ENCODE measurements at places on chromosomes 4 and X.

GRCh38 chrX:52263417-52263816 lies 78.7 kb downstream of the MAGED4 start:
- DNase-seq, result no peak

DNA sequence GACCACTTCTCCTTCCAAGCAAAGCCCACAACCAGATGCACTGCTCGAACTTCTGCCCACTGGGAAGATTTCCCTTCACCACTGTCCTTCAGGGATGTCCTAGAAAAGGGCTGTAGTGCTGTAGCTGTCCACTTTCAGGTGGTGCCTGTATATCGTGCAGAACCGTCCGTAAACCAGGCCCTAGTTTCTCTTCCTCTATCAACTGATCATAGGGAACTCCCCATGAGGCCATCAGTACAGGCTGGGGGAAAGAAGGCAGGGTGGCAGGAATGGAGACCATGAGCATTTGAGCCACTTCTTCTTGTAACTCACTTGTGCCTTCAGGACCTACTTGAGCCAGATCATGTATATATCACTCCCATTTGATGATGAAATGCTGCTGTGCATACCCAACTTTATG lies 57.3 kb upstream of the FAM9B start:
- DNase-seq, result no peak

DNA sequence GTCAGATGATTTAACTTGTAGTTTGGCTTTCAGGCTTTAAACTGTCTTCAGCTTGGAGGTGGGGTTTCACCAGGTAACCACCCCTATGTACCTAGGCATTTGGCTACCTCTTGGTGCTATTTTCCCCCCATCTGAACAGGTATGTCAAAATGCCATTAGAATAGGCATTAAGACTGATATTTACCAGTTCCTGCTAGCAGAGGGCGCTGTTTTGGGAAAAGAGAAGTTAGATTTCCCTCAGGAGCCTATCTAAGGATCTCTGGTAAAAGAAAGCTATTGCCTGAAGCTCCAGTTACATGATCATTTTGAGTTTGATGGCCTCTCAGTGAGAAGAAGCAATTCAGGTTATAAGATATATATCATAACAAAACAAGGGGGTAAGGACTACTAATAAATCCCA lies 879.1 kb downstream of the SH3BGRL start:
- DNase-seq, result no peak

- DNase-seq, result no peak
These were observed 1.8 kb downstream of the UBQLN2 start for GRCh38 chrX:56564921-56565840.

DNA sequence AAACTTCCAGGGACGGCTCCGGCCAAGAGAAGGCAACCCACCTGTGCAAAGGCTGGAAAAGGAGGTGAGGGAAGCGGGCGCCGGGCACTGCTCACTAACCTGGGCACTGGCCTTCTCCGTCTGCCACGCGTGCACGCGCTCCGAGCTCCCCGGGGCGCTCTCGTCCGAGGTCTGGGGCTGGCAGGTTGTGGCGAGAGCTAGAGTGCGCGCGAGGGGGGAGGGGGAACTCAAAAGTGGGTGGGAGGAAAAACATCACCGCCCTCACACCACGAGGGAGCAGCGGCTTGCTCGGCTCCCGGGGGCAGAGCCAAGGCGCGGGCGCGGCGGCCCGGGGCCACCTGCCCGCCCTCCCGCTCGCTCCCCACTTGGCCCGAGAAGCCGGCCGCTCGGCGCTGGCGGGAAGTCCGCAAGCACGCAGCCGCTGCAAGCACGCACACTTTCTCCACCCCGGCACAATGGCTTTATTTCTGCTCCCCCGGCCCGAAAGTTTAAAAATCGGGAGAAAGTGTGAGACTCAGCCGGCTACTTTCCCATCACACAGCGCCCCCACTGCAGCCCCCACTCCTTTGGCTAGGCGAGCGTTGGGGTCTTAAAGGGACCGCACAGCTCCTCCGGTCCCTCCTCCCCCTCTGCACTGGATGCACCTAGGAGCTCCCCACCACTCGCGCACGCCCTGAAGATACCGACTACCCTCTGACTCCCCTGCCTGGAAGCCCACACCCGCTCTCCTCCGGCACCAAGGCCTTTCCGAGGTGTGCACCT lies at the start of gene CHRDL1:
Gene CHRDL1 (minus strand): TSS at position 173 of the 762 bp plus-strand sequence. CDS start 3,636 bp downstream, outside the sequence.
- DNase-seq, result peak; percentile 8

DNA sequence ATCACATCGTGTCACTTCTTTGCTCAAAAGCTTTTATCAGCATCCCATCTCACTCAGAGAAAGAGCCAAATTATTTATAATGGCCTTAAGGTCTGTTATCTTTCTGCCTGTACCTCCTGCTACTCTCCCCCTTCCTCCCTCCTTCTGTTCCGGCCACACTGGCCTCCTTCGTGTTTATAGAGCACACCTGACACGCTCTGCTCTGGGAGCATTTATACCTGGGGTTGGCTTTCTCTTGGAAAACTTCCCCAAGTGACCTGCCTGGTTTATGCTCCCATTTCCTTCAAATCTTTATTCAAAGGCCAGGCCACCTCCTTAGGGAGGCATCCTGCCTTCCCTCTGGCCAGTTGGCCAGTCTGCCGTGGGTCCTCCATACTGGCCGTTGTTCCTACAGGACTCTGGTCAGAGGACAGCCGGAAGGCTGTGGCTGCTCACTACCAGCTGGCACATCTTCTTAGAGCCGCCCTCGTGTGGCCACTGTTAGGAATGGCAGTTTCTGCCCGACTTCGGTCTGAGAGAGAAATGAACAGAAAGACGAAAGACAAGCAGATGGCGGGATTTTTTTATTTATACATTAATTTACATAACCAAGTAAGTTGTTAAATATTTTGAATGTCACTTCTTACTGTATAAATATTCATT lies 80.2 kb upstream of the CBLL2 start:
- peak; percentile 48 for DNase-seq

GRCh38 chrX:8341814-8342590 lies 122.6 kb upstream of the VCX3B start:
- no peak for DNase-seq

GRCh38 chrX:68461576-68461975 lies 28.3 kb upstream of the OPHN1 start:
- no peak for DNase-seq

- no peak for DNase-seq
These were observed 322.0 kb downstream of the STK32B start for GRCh38 chr4:5373327-5373726.

DNA sequence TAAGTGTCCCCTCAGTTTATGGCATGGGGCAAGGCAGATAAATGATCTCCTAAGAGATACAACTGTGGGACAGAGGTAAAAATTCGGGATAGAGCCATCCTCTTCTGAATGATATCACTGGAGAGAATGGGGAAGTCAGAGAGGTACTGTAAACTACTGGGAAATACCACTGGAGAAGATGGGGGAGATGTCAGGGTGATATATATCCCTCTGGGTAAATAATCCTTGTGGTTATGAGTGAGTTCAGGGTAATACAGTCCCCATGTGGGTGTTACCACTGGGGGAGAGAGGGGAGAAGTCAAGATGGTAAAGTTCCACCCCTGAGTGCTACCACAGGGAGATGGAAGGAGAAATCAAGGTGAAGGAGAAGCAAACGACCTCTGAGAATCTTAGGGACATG lies 63.9 kb upstream of the ZNF81 start:
- no peak for DNase-seq

DNA sequence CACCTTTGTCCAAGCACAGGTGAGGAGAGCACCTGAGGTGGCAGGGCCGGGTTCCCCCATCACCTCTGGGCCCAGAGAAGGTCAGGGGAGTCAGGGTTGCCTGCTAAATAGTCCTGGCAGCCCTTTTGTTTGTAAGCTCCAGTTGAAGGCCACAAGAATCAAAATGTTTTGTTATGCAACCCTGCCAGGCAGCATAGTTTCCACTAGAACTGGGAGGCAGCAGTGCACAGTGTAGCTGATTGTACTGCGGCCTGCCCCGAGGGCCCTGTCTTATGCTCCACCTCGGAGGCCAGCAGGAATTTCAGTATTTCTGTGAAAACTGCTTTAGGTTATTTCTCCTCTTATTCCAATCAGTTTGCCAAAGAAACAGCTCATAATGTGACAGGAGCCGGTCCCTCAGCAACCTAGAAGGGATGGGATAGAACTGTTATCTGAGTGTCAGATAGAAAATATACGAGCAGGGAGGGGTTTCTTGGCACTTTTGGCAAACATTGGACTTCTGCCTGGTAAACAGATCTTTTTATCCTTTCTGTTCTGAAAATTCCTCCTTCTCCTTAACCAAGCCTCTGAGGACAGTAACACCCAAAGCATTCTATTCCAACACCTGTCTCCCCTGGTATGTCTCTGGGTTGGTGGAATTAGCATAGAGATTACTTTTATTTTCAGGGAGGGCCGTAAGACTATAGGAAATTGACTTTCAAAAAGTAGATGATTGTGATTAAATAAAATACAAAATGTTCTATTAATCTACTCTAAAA lies 93.6 kb downstream of the LNX1 start:
- no peak for DNase-seq

DNA sequence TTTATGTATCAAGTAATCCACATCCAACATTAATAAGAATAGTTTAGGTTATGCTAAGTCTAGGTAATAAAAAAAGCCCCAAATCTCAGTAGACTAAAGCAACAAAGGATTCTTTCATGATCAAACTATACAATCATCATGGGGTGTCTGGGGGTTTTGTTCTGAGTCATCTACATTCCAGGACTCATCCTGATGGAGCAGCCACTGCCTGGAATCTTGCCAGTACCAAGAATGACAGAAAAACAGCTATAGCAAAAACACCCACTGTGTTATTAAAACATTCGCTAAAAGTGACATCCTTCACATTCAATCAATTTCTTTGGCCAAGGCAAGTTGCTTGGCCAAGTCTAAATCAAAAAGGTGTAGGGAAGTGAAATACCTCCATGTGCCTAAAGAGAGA lies 3.9 kb upstream of the ARHGEF38 start:
- DNase-seq, result no peak

- DNase-seq, result peak; percentile 35
These were observed at the start of gene HS6ST2 for GRCh38 chrX:132958091-132958703. Gene HS6ST2, minus strand, starts transcription at chrX:132958629.

- DNase-seq, result no peak
These were observed 1.9 kb upstream of the HAUS3 start for GRCh38 chr4:2243681-2244380.

DNA sequence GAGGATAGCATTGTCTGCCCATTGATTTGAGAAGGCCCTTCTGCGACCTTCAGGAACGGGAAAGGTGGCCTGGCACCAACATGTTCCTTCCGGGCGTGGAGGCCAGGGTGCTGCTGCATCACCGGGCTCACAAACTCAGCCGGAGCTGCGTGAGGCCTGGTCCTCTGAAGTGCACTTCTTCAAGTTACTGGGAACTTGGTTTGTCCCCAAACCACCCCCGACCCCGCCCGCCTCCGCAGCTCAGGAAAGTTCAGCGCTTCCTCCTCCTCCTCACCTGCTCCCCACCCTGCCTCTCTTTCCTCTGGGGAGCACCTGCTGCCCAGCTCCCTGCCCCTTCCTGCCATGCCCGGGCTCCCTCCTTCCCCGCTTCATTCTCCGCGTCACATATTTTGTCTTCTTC lies 116.0 kb upstream of the LRPAP1 start:
- DNase-seq, result no peak

- DNase-seq, result no peak
These were observed 25.6 kb upstream of the C4orf17 start for GRCh38 chr4:99485212-99485611.

GRCh38 chrX:350148-350533 lies 31.5 kb upstream of the GTPBP6 start:
- DNase-seq, result no peak

- no peak for DNase-seq
These were observed 33.3 kb upstream of the SLC2A9 start for GRCh38 chr4:10054571-10055041.

GRCh38 chr4:94603170-94603747 lies 151.5 kb downstream of the PDLIM5 start:
- no peak for DNase-seq

GRCh38 chrX:39855748-39856129 lies 242.0 kb downstream of the BCOR start:
- no peak for DNase-seq

DNA sequence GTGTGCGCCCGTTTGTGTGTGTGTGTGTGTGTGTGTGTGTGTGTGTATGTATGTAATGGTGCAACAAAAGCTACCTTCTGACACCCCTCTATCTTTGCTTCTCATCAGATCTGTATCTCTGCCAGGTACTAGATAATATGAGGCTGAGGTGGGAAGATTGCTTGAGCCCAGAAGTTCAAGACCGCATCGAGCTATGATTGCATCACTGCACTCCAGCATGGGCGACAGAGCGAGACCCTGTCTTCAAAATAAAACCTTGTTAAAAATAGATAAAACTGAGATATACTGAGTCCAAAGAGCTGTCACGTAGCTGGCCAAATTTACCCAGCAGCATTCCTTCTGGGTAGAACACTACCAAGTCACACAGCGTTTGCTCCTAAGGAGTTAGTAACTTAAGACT lies 18.4 kb downstream of the NLGN4X start:
- DNase-seq, result no peak

DNA sequence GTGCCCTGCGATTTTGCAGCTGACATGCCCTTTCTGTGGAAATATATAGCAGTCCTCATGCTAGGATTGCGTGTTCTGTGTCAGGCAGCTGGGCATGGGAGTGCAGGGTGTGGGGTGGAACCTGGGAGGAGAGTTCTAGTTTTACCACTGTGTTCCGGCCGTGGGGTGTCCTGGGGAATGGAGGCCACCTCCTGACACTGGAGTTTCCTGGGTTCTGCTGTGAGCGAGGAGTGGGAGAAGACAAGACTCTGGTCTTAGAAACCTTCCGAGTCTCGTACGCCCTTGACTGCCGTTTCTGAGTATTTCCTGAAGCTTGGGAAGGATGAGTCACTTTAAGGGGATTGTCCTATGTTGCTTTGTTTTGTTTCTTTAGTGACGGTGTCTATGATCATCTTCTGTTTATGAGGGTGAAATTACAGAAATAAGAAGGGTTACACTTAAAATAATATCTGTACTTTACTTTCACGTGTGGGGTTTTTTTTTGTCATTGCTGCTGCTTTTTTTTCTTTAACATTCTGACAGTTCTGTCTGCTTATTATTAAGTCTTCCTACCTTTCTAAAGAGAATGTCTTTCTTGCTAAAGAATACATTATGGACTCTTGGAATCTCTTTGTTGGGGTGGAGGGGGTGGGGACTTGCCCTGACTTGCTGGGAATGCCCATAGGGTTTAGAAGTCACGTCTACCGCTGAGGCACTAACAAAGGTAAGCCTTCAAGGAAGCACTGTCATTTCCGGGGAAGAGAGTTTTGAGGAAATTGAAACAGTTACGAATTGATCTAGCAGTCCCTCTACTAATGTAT lies 19.1 kb downstream of the CD99 start:
- DNase-seq, result no peak

GRCh38 chr4:149136951-149137620 lies 678.6 kb downstream of the IQCM start:
- no peak for DNase-seq

- DNase-seq, result no peak
These were observed 185.7 kb upstream of the TBL1X start for GRCh38 chrX:9279234-9279544.

DNA sequence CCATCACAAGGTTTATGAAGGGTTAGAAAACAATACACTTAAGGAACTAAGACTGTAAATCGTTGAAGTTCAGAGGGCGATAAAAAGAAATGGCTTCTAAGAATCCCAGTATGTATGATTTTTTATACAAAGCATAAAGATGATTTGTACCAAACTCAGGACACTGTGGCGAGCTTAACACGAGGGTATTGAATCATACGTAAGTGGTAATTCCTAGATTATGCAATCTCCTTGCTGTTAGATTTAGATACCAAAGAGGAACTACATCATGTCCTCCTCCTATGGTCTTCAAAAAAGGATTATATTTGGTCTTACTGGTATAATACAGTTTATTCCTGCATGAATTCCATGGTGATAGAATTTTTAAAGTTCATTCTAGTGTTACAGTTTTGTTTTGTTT lies 23.9 kb downstream of the NFKB1 start:
- DNase-seq, result no peak

GRCh38 chr4:24089851-24090534 lies 200.1 kb upstream of the PPARGC1A start:
- DNase-seq, result no peak

All from endothelial cell (in vitro differentiated cells).